ENCODE measurements at places on chromosomes 4 and X.

- DNase-seq: no peak
Observed at GRCh38 chr4:6390356-6390755, 82.1 kb downstream of the PPP2R2C start.

- no peak for DNase-seq
Observed at GRCh38 chrX:2489446-2490445, 11.0 kb downstream of the DHRSX start.

DNA sequence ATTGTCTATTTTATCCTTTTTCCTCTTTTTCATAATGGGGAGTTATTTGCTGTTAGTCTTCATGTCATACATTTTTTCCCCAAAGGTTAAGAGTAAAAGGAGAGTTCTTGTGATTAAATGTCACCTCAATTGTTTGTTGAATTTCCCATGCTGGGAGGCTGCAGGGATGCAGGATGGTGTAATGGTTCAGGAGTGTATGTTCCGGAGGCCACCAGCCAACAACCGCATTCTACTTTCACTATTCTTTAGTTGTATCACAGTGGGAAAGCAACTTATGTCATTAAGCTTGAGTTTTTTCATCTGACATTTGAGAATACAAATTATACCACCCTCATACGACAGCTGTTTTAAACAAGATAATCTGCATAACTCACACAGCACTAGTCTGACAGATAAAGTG lies 15.4 kb downstream of the AFP start:
- DNase-seq: no peak

DNA sequence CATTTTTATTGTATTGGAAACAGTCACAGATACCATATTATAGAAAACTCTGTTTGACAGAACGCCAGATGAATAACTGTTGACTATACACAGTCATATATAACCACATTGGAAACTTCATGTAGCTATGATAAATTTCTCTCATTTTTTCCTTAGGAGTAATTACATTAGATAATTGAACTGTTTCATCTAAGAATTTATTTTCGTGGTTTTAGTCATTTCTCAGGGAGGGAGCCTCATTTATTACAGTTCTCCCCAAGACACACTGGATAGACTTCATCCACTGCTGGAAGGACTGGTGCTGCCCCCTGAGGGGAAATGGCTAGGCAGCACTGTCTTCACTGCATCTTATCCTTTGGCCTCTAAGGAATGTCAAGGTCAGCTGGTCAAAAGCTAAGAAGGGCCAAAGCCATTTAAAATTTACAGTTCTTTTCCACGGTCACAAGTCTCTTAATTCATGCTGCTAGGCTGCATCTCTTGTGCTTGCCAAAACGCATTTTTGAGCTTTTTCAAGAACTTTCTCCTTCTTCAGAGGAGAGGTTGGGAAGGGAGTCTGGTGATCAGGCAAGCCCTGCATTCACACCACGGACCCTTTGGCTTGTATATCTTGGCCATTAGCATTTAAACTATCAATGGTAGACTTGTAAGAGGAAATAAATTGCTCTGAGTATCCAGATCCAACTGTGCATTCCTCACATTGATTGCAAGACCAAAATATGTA lies 145.1 kb downstream of the CBR4 start:
- no peak for DNase-seq

DNA sequence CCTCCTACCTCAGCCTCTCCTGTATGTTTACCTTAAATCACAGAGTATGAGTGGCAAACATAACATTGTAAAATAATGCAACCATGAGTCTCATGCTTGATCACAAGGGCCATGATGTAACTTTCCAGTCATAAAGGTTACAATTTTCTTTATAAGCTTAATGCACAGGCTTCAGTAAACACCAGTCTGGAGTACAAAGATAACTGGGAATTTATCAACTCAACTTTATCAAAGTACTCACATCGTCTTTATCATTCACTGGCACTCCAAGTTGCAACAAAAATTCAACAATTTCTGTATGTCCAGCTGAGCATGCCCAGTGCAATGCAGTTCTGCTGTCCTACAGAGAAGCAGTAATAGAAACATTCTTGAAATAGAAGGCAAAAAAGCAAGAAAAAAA lies 2.8 kb downstream of the PSMD10 start:
- DNase-seq: no peak

Data from stimulated activated CD8-positive, alpha-beta memory T cell treated with anti-CD3 and anti-CD28 coated beads, Interleukin-4, amount 100 ng/mL, for 48 hours (primary cell).